Hippocampal formation (tissue), 2 donors: ENCODE measurements at places on chromosomes 2 and 18.

DNA sequence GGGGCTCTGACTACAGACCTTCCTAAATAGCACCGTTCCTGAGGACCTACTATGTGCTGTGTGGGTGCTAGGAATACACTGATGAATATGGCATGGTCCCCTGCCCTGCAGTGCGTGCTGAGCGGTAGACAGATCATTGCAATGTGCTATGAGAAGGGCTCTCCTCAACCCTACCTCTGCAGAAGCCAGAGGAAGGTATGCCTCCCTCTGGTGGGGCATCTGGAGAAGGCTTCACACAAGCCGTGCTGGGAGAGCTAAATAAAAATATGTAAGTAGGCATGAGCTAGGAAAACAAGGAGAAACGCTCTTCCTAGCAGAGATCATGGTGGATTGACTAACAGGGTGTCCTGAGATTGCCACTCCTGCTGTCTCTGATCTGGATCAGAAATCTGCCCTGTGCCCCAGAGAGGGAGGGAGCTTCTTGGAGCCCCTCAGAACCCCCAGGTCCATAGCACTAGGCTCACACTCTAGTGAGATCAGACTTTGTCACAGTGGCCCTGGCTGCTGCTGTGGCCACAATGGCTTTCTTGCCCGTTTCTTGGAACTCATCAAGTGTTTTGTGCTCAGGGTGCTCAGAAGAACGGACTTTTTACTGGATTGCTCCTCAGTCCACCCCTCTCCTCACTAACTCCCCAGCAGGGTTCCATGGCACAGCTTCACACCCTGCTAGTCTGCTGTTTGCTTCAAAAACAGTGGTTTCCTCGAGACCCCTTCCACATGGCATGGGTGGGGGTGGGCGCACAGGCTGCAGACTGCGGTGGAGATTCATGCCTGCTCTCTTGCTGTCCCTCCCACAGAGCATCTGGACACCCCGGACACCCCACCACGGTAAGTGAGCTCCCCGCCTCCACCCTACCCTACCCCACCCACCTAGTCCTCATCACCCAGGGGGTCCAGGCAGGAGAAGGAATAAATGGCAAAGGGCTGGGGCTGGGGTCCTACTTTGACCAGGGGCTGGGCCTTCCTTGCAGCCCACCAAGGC, 14.2 kb downstream of the SIGLEC15 start:
- no peak for DNase-seq

GRCh38 chr2:160039166-160039903, 23.1 kb downstream of the PLA2R1 start:
- no peak for DNase-seq

GRCh38 chr18:74454279-74454751, 2.8 kb downstream of the DIPK1C start:
- DNase-seq, result peak; percentile 68

DNA sequence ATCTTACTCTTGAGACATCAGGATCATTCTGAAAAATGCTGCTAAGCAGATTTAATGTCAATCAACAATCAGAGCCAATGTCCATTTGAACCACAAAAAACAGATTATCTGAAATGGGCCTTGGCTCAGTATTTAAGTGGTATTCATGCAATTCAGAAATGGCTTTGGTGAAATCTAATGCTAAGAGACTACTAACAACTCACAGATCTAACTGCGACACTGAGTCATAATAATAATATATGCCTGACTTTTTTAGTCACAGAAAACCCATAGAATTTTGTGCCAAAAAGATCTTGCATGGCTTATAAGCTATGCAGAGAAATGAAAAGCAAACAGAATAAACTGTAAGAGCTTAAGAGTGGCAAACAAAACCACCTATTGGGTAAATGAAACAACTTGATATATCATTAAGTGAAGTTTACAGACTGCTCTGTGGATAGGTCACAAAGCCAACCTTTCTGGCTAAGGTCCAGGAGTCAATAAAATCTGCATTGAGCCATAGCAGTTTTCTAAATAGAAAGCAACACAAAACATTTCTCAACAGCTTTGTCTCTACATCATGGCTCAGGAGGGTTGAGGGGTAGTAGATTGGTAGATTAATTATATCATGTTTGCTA, 234.3 kb downstream of the LRATD1 start:
- DNase-seq, result no peak

DNA sequence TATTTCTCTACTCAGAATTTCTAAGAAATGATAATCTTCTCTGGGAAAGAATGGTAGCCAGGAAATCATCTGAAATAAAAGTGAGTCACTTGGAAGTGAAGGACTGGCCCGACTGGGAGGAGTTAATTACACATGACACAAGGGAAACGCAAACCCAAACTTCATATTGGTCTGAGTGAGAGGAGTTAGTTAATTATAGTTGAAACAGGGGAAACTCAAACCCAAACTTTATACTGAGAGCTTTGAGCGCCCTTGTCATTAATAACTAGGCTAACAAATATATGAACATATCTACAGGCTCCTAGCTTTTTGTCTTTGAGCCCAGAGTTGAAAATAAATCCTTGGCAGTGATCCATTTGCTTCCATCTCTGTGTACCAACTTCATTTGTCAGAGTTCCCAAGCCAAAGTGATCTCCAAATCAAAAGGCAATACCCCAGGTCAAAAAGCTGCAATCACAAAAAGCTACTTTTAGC, 187.8 kb upstream of the COL3A1 start:
- no peak for DNase-seq

GRCh38 chr18:24381126-24381525, 16.5 kb downstream of the OSBPL1A start:
- no peak for DNase-seq

DNA sequence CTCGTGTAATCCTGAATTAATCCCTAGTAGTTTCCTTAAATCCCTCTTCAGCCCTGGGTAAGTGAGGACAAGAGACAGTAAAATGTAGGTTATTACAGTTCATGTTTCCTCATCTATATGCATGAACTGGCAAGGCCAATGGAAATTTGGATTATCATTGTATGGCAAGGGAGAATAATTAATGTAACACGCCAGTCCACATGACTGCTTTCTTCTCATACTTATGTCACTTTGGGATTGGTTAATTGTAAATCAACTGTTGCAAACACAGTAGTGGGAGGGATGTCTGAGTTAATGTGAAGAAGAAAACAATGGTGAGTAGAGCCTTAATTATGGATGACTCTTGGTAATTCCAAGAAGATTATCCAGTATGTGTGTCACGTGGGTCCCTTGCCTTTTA, 1.7 kb upstream of the SERPINB7 start:
- DNase-seq, result no peak

GRCh38 chr2:27627963-27628766, 647 bp downstream of the CCDC121 start:
- no peak for DNase-seq

DNA sequence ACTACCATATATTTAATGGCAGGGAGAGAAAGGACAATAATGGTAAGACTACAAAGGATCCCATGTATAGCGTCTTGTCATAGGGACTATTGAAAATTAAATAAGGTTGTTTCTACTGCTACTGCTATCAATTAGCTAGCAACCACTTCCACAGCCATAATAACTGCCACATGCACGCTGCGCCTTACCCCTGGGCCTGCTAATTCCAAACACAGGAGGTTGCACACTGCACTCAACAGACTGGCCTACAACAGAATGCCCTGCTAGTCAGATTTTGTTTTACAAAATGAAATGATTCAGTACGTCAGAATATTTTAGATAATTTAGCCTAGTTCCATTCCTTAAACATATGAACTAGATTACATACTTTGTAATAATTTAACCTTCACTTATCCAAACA, 121.0 kb upstream of the SMAD7 start:
- DNase-seq, result no peak

- no peak for DNase-seq
Measured at GRCh38 chr2:56357655-56358295, 174.0 kb downstream of the CCDC85A start.

GRCh38 chr2:162989507-162989906, 150.9 kb upstream of the KCNH7 start:
- DNase-seq, result no peak

- DNase-seq, result no peak
Measured at GRCh38 chr2:182642328-182642727, 73.7 kb upstream of the DNAJC10 start.

DNA sequence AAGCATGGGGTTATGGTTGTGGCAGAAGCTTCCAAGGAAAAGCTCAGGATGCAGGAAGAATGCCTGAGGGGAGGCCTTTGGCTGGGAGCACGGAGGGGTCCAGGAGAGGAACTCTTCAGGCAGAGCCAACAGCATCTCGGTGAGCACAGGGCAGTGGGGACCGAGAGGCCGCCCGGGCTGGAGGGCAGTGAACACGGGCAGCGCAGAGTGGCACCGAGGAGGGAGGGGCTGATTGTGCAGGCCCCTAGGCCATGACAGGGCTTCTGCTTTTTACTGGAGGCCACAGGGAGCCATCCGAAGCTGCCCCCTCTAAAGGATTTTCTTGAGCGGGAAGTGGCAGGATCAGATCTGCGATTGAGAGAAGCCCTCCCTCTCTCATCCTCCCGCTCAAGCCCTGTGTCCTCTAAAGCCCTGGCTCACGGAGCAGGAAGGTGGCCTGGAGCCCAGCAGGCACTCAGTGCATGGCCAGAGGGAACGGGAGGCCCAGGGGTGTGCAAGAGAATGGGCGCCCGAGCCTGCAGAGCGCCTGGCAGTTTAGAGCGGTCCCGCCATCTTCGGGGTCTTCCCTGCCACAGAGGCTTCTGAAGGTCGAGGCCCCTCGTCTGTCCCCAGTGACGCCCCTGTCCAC, 110.0 kb upstream of the STON1 start:
- peak; percentile 47 for DNase-seq

- no peak for DNase-seq
Measured at GRCh38 chr2:138469411-138469810, 32.2 kb upstream of the SPOPL start.

- DNase-seq, result no peak
Measured at GRCh38 chr2:202046572-202046971, 12.9 kb downstream of the FZD7 start.

GRCh38 chr2:240586919-240587800, 626 bp downstream of the CAPN10 start:
- no peak for DNase-seq

GRCh38 chr18:44946529-44947113, 265.9 kb downstream of the SETBP1 start:
- no peak for DNase-seq

DNA sequence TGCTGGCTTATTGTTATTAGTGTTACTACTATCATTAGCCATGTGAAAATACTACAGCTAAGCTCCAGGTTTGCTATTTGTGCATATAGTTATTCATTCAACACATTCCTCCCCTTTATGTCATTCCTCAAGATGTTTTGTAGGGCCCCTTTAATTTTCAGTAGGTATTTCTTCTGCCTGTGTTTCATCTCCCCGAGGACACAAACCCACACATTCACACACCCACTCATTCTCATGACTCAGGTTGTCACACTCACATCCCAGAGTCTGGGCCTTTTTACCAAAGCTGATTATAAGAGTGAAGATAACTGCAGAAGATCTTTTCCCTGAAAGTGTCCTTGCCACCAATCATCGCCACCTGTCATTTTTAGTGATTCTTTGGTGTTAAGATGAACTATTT, 68.6 kb upstream of the SPOPL start:
- no peak for DNase-seq

GRCh38 chr18:64692826-64693225, 543.9 kb upstream of the LINC00305 start:
- no peak for DNase-seq

GRCh38 chr2:119838179-119838578, 78.5 kb downstream of the PTPN4 start:
- no peak for DNase-seq

DNA sequence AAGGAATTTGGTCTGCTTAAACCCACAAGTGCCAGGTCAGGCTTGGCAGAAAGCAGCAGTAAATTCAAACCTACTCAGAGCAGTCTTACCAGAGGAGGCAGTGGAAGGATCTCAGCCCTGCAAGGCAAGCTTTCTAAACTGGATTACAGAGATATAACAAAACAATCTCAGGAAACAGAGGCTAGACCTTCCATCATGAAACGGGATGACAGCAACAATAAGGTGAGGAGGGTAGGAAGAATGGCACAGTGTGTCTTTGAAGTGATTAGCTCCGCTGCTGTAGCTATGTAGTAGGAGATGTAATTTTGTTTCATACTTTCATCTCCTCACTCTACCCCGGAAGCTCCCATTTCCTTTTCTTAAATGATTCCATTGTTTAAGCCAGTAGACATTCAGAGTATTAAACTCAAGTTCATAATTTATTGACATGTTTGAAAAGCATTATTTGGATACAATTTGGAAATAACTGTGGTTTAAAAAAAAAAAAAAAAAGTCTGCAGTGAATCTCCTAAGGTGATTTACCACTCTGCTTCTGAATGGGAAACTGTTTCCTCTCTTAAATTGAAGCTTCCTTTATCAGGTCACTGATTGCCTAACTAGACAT, 29.4 kb upstream of the DYSF start:
- no peak for DNase-seq

GRCh38 chr2:141323571-141323970, 807.2 kb downstream of the LRP1B start:
- no peak for DNase-seq

- no peak for DNase-seq
Measured at GRCh38 chr2:9498210-9498609, 23.9 kb downstream of the IAH1 start.

- DNase-seq, result no peak
Measured at GRCh38 chr2:13003500-13003899, 286.8 kb downstream of the TRIB2 start.

DNA sequence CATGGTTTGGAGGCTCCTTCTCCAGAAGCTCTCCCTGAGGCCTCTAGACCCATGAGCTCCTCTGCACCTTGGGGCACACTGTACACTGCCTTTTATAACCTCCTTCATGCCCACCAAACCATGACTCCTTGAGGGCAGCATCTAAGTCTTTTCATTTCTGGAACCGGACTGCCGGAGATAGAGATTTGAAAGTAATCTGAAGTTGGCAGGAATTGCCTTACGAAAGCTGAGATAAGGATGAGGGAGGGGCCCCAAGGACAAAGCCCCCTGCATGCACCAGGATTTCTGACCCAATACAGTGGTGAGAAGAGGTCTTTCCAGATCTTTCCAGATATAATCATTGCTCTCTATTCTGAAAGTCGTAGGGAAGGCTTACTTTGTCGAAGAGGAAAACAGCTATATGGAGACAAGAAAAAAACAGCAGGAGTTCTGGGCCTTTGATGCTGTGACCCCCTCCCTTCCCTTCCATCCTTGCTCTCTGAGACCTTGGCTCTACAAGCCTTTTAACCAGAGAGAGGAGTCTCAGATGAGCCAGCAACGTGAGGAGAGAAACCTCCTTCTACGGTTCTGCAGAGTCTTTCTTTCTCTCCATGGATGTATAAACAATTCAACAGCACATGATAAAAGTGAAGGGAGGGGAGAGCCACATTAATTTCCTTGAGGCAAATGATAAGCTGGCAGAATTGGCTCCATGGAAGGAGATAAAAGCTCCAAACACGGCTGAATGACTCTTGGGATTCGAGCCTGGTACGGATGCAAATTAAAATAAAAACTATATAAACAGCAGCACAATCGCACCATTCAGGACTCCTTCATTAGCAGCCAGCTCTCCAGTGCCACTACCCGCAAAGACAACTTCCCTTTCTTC, 88.0 kb upstream of the RTN4 start:
- DNase-seq, result peak; percentile 74

- no peak for DNase-seq
Measured at GRCh38 chr2:202267495-202267894, 1.9 kb downstream of the NOP58 start.
